GM03348 (cell line): ENCODE measurements at places on chromosomes 7 and 10.

- no peak for DNase-seq
Observed at GRCh38 chr7:26305090-26305868, 13.6 kb downstream of the SNX10 start.

DNA sequence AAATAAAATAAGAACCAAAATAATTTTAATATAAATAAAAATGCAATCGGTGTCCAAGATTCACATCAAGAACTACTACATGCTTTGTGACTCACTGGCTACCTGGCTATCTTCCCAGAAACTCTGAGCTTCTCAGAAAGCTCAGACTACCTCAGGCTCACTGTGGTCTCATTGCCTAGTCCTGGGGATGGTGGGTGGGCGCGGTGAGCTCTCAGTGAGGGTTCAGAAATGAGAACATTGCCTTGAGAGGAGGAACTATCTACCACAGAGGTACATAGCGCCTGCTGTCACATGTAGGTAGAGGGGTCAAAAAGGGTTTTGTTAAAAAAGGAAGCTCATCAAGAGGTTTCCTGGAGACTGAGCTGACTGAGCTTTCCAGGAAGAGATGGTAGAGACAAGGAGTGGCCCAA lies 108.0 kb downstream of the WDFY4 start:
- peak; percentile 80 for DNase-seq

DNA sequence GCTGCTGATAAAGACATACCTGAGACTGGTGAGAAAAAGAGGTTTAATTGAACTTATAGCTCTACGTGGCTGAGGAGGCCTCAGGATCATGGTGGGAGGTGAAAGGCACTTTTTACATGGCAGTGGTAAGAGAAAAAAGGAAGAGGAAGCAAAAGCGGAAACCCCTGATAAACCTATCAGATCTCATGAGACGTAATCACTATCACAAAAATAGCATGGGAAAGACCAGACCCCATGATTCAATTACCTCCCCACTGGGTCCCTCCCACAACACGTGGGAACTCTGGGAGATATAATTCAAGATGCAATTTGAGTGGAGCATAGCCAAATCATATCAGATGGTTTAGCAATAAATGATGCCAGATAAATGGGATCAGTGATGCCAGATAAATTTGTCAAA lies 892.0 kb upstream of the CELF2 start:
- DNase-seq = no peak

GRCh38 chr10:114458955-114459354 lies 54.7 kb upstream of the AFAP1L2 start:
- peak; percentile 20 for DNase-seq

DNA sequence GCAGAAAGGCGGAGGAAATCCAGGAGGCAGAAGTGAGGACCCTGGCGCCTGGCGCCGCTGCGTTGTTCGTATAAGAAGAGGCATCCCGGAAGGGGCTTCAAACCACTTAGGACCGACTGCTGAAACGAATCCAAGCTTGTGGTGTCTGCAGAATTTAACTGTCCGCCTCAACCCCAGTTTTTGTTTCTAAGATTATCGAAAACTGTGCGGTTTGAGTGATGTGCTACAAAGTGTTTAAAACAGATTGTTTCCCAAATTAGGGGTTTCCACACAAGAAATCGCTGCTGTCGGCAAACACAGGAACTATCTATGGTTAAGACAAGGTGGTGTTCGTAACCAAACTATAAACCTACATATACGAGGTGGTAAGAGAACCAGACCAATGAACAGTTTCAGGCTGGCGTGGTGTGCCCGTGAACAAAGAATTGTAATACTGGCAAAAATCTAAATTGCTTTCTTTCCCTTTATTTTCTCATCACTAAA lies 835 bp upstream of the DGKI start:
- DNase-seq = peak; percentile 22

- DNase-seq = peak; percentile 65
Observed at GRCh38 chr7:6286486-6286885, 14.1 kb upstream of the CYTH3 start.

DNA sequence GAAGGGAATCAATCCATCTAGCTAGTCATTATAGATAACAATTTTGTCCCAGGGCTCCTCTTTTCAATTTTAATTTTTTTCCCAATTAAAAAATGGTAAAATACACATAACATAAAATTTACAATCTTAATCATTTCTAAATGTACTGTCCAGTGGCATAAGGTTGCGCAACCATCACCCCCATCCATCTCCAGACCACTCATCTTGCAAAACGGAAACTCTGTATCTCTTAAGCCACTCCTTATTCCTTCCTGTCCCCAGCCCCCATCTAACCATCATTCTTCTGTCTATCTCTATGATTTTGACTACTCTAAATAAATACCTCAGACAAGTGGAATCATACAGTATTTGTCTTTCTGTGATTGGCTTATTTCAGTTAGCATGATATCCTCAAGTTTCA lies 46.1 kb upstream of the RAB18 start:
- DNase-seq = no peak

GRCh38 chr7:50798126-50798525 lies 15.4 kb upstream of the GRB10 start:
- no peak for DNase-seq

- no peak for DNase-seq
Observed at GRCh38 chr10:120279196-120279595, 177.8 kb upstream of the PLPP4 start.

DNA sequence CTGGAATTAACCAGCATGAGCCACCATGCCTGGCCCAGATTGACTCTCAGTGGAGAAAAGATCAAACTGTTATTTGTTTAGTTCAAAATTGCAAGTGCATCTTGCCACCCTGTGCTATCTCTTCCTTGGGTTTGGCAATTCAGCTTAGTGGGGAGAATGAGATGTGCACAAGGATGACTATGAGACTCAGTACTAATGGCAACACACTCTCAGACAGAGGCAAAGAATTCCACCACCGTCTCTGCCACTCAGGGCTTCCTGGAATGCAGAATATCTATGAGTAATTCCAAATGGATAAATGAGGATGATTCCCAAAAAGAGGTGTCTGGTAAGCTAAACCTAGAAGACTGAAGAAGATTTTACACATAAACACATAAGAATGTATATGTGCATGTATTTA lies 525.8 kb downstream of the NRG3 start:
- DNase-seq = no peak

- DNase-seq = peak; percentile 28
Observed at GRCh38 chr7:71131256-71132126, 453 bp upstream of the GALNT17 start.

GRCh38 chr7:130486954-130487436 lies 4.9 kb upstream of the MEST start:
- DNase-seq = no peak

DNA sequence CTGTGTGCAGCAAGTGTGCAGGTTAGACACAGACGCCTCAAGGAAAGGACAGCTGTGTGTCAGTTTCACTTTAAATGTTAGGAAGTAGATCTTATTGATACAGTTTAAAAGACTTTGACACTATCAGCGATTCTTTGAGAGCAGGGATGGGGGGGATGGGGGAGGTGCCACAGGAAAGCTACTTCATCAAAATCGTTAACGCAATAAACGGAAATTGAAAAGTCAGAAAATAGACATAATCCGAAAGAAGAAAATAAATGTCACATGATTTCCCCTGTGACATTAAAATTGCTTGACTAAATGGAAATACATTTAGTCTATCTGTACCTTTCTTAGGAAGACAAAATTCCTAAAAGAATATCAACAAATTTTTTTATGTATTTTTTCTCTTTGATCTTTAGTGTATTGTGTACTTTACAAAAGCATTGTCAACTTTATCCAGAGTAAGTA lies 476 bp upstream of the ZNF33B start:
- DNase-seq = no peak

DNA sequence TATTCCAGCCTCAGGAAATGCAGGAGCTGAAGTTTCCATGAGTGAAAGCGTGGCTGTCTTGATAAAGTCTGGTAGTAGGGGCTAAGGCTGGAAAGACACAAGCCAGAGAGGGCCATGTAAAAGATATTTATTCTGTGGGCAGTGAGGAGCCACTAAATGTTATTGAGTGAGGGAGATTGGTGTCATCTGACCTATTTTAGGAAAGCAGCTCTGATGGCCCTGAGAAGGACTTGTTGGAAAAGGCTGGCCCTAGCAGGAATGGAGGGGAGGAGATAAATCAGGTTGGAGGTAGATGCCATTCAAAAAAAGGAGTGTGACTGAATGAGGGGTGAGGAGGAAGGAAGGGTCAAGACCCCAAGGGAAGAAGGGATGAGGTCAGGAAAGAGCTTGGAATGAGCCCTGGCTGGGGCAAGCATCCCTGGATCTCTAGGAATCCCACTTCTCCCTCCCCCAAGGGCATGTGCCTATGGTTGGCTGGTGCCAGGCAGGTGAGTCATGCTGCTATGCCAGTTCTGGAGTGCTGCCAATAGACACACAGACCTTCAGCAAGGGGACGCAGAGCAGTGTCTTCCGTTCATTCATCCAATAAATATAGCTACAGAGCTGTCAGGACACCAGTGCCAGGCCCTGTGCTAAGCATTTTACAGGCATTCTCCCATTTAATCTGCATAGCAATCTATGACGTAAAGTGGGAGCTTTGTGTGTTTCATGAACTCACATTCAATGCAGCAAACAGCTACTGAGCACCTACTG lies 2.0 kb downstream of the ANKRD2 start:
- DNase-seq = peak; percentile 74

- DNase-seq = no peak
Observed at GRCh38 chr10:71776481-71776925, 3.2 kb upstream of the VSIR start.

GRCh38 chr10:90195288-90195840 lies 494.0 kb downstream of the KIF20B start:
- DNase-seq = no peak

DNA sequence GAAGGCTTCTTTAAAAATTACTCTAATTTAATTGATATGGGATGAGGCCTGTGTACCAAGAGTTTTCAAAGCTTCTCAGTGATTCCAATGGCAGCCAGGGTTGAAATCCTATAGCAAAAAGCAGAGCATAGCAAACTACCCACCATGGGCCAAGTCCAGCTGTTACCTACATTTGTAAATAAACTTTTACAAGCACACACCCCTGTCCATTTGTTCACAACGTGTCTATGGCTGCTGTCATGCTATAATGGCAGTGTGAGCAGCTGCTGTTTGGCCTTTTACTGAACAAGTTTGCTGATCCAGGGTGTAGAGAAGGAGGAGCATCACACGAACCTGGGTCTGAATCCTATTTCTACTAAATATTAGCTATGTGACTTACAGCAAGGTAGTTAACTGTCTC lies 50.0 kb downstream of the NPY start:
- no peak for DNase-seq

- peak; percentile 64 for DNase-seq
Observed at GRCh38 chr7:92527300-92528187, 776 bp downstream of the PEX1 start.

GRCh38 chr7:24476227-24476626 lies 97.0 kb upstream of the PALS2 start:
- no peak for DNase-seq

- DNase-seq = no peak
Observed at GRCh38 chr10:60388116-60388625, 1.5 kb downstream of the ANK3 start.

- DNase-seq = no peak
Observed at GRCh38 chr7:190196-190595, 2.2 kb upstream of the FAM20C start.

- DNase-seq = no peak
Observed at GRCh38 chr7:138358850-138359341, 101.2 kb upstream of the TRIM24 start.

DNA sequence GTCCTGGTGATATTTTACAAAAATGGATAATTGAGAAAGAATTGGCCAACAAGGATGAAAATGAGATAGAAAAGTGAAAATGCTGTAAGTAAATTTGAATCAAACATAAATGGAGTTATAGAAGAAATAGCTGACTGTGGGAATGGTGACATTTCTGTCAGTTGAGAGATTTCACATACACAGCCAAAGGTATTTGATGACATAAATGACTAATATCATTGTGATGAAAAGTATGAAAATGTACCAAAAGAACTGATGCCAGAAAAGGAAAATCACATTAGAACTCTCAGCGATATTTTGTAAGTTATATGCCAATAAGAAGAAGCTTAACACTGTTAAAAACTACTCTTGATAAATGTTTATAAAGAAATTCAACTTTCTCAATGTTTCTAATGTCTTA lies 54.9 kb downstream of the TFPI2 start:
- no peak for DNase-seq

GRCh38 chr7:87797798-87798403 lies 78.3 kb downstream of the SLC25A40 start:
- DNase-seq = peak; percentile 60

GRCh38 chr7:34338961-34339526 lies 319.0 kb upstream of the NPSR1 start:
- DNase-seq = peak; percentile 28

DNA sequence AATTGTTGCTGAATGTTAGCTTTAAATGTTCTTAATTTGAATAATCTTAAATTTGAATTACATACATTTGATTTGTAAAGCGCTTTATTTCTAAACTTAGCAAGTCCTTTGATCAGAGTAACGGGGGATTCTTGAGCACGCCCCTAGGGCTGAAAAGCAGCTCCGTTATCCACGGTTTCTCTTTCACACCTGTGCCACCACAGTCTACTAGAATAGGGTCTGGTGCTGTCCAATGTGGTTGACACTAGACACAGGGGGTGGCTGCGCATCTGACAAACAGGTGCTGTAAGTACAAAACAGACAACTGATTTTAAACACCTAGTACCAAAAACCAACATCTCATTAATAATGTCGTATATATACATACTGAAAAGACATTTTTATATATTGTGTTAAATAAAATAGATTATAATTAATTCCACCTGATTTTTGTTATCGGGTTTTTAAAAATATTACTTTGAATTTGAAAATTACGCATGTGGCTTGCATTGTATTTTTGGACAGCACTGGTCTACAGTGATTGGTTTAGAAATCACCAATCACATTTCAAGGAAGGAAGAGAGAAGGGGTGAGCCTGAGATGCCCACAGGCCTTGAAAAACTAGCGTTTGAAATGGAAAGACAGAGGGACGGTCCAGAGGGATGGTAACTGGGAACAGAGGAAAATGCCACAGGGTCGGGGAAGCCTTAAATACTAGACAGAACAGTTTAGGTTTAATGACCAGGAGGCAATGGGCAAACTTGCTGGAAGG lies 7.3 kb downstream of the SEPHS1 start:
- DNase-seq = no peak

DNA sequence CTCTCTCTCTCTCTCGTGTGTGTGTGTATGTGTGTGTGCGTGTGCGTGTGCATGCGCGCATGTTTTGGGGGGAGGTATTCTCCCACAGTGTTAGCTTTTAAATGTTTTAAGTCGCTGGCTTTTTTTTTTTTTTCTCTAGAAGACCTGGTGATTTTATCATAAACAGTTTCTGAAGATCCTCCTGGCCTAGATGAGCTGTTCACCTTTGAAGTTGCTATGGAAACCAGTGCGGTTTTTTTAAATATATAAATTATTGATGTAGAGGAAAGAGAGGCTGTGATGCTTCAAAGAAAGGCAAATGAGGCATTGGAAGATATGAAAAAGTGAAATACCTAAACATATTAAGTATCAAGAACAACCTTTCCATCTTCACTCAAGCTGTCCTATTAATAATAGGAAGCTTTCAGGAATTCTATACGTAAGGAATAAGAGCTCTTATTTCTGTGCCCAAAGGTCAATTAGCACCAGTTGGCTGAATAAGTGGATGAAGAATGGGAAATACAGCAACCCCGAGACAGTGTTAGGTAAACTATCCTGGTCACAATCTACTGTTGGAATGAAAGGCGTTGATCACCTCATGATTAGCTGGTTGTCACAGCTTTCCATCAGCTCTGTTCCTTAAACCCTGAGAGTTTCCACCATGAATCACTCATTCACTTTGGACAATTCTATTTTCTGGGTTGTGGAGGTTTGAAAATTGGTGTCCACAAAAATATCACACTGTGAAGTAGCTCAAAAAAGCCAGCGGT lies 66.5 kb upstream of the SLC35G1 start:
- DNase-seq = no peak

GRCh38 chr10:119655566-119656001 lies 4.4 kb downstream of the BAG3 start:
- DNase-seq = peak; percentile 60
